ENCODE measurements at places on chromosomes 13 and 19.
A peak's percentile ranks its signal among the peaks of the same experiment; 100 is the strongest.

- DNase-seq = peak; percentile 18
Measured at GRCh38 chr13:33639626-33640080, 178.3 kb upstream of the RFC3 start.

- no peak for DNase-seq
Measured at GRCh38 chr13:98482476-98483444, 94.1 kb downstream of the STK24 start.

- no peak for DNase-seq
Measured at GRCh38 chr13:47121092-47121763, 224.4 kb upstream of the HTR2A start.

- no peak for DNase-seq
Measured at GRCh38 chr19:18353378-18354005, 13.1 kb downstream of the PGPEP1 start.

GRCh38 chr19:33226550-33227241 lies 1.0 kb upstream of the SLC7A10 start:
- no peak for DNase-seq

GRCh38 chr13:85091631-85092234 lies 707.5 kb downstream of the SLITRK6 start:
- DNase-seq = no peak

DNA sequence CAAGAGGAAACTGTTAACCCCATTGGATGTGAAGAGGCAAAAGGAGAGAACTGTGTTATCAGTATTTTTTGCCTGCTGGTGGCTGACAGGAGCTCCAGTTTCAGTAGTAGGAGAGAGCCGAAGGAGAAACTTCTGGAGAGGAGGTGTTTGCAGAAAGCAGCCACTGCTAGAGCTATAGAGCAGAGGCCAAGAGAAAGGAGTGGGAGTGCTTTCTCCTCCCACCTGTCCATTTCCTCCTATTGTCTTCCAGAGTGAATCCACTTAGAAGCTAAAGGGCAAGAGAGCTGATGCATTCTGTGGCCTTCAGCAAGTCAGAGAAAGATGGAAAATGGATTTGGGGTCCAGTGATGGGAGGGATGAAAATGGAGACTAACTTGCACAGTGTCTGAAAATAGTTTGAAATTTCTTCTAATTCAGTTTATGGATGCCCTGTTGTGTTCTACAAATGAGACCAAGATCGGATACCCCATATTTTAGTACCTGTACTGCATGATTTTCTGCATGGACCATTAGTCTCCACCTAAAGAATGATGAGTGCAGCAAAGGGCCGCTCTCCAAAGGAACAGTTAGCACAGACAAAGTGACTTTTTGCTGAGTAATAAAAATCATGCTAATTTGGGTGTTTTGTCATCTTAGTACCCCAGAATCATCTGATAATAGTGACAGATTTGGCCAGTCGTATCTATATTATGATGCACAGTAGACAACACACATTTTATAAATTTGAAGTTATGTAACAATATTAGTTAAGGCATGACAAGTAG lies 10.7 kb downstream of the HS6ST3 start:
- DNase-seq = no peak

GRCh38 chr19:4031420-4031819 lies 23.9 kb downstream of the PIAS4 start:
- DNase-seq = no peak

GRCh38 chr13:101265934-101266333 lies 150.4 kb downstream of the NALCN start:
- DNase-seq = no peak

DNA sequence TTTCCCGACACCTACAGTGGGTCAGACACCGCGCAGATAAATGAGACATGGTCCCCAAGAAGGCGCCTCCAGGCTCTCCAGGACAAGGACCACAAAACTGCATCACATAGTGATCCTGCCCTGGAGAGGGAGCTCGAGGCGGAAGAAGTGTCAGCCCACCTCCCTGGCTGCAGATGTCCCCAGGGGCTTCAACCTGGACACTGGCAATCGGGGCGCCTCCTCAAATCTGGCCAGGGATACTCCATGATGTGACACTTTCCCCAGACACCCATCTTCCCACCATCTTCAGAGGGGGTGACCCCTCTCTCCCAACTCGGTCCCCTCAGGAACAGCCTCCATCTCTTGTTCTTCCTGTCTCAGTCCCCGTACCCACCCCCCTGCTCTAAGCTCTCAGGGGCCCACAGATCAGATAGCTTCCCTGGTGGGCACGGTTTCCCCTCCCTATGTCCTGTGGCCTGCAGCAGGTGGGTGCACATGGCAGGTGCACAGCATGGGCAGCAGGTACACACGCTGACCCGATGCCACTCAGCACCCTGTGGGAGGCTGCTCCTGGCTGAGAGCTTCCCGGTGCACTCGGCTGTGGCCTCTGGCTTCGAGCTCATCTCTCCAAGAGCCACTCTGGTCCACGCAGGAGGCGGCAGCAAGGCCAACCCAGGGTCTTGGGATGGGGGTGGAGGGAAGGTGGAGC lies 61.2 kb downstream of the PEPD start:
- DNase-seq = no peak

- no peak for DNase-seq
Measured at GRCh38 chr19:49712397-49712859, 21.5 kb downstream of the CPT1C start.

- DNase-seq = no peak
Measured at GRCh38 chr13:33752597-33752996, 65.4 kb upstream of the RFC3 start.

DNA sequence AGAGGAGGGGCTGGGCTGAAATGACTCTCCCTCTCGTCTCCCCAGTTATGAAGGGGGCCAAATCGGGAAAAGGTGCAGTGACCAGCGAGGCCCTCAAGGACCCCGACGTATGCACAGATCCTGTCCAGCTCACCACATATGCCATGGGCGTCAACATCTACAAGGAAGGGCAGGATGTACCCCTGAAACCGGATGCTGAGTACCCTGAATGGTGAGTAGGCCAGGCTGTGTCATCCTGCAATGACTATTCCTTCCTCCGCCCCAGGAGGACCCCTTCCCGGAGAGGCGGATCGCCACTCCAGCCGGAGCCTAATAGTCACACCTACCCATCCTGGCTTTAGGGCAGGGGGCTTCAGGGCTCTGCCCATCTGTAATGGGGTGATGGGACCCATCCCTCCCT lies 2.6 kb downstream of the MRPL54 start:
- no peak for DNase-seq

- peak; percentile 21 for DNase-seq
Measured at GRCh38 chr13:102402290-102402689, 442 bp upstream of the FGF14 start.

All from stimulated activated CD4-positive, alpha-beta T cell treated with anti-CD3 and anti-CD28 coated beads, Interleukin-12 subunit alpha, Interleukin-12 subunit beta, amount 100 ng/mL, for 4 hours (primary cell).